ENCODE measurements at places on chromosomes 2 and 18.

DNA sequence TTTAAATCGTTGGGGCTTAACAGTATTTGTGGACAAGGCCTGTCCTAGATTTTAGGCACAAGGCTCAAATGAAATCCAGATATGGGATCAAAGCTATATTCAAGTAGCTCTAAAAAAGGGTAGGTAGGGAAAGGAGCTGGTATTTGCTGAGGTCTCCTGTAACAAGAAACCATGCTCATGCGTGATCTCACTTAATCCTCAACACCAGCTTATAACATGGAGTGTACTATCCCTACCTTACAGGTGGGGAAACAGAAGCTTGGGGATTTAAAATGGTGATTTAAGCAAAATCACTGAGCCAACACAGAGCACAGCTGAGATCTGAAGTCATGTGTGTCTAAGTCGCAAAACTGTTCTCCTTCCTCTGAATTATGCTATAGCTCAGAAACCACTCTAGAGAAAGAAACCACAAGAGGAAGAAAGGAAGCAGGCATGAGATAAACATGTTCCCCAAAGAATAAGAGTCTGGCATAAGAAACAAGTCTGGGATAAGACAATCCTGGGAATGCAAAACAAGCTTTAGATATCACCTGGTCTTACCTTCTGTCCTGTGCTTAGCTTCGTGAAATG, 43.1 kb downstream of the CYRIA start:
- DNase-seq: no peak

DNA sequence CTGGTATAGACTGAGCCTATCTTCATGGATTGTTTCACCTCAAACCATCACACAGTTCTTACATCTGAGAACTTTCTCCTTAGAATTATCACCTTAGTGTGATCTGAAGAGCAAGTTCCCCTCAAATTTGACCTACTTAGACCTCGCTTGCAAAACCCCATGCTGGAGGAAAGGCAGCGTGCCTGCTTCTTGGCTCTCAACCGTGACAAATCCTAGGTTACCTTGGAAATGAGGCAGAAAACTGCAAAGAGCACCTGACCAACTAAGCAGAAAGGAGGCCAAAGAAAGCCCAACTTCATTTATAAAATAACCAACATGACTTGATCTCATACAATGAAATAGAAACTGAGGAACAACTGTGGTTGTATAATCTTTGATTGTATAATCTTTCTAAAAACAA, 146.4 kb downstream of the RAB3GAP1 start:
- no peak for DNase-seq

- DNase-seq: no peak
Measured at GRCh38 chr2:7089284-7089683, 172.1 kb downstream of the RNF144A start.

DNA sequence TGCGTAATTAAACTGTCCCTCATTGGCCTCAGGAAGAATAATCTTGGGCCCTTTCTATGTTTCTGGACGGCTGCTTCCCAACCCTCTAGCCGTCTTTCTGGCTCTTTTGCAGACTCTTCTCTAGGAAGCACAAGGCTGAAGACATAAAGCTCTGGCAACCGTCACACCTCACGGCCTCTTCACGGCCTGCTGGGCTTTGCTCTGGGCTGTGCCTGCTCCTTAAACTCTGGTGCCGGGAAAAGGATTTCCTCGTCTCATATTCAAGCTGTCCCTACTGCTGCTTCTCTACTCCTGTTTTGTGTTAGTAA, 36.0 kb upstream of the WIPF1 start:
- DNase-seq: no peak

GRCh38 chr2:232518844-232519243, 1.3 kb upstream of the PRSS56 start:
- DNase-seq: no peak

- DNase-seq: no peak
Measured at GRCh38 chr2:98295275-98295674, 51.0 kb upstream of the CNGA3 start.

GRCh38 chr2:208541989-208542464, 135.4 kb downstream of the PTH2R start:
- DNase-seq: no peak

DNA sequence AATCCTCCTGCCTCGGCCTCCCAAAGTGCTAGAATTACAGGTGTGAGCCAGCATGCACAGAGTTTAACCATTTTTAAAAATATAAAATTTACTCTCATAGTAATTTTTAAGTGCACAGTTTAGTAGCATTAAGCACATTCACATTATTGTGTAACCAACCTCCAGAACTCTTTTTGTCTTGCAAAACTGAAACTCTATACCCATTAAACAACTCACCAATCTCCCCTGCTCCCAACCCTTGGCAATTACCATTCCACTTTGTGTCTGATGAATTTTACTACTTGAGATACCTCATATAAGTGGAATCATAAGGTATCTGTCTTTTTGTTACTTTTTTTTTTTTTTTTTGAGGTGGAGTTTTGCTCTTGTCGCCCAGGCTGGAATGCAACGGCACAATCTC, 112.5 kb downstream of the BMPR2 start:
- no peak for DNase-seq

DNA sequence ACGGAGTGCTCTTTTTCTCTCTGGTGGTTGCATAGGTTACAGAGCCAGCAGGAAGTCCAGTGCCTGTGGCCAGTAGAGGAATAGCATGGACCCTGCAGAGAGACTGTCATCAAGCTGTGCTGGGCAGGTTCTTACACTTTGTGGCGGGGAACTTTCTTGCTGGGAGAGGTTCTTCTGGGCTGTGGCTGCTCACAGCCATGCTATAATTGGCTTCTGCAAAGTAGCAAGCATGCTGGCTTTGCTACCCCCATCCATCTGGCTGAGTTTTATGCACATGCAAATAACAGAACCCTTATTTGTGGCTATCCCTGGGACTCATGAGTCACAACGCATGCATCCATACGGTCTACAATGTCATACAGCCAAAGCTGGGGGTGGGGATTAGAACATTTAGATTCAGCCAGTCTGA, 68.9 kb downstream of the PLCL1 start:
- peak; percentile 54 for DNase-seq

- DNase-seq: peak; percentile 40
Measured at GRCh38 chr2:204024503-204024902, 87.9 kb downstream of the ICOS start.

- DNase-seq: no peak
Measured at GRCh38 chr2:3959372-3959771, 256.0 kb downstream of the DCDC2C start.

- no peak for DNase-seq
Measured at GRCh38 chr2:20584045-20584398, 66.9 kb downstream of the HS1BP3 start.

DNA sequence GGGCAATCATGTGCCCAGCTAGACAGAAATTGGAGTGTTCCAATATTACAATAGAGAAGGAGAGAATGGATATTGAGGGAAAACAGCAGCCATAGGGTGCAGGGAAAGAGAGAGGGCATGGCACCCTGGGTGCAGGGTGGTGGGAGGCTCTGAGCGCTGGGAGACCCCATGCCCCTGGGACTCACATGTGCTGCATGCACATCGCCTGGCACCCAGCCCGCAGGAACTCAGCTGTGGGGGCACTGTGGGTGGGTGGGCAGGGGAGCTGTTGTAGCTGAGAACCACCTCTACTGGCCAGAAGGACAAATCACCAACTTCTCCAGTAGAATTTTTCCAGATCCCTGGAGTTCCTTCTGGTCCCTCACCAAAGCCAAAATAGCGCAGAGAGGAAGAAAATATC, 7.2 kb upstream of the NEURL3 start:
- DNase-seq: no peak

- DNase-seq: no peak
Measured at GRCh38 chr2:239127513-239127912, 273.3 kb downstream of the HDAC4 start.

- no peak for DNase-seq
Measured at GRCh38 chr18:76416911-76417310, 78.1 kb downstream of the ZNF516 start.

- DNase-seq: no peak
Measured at GRCh38 chr18:23943104-23943503, 71.5 kb upstream of the TTC39C start.

DNA sequence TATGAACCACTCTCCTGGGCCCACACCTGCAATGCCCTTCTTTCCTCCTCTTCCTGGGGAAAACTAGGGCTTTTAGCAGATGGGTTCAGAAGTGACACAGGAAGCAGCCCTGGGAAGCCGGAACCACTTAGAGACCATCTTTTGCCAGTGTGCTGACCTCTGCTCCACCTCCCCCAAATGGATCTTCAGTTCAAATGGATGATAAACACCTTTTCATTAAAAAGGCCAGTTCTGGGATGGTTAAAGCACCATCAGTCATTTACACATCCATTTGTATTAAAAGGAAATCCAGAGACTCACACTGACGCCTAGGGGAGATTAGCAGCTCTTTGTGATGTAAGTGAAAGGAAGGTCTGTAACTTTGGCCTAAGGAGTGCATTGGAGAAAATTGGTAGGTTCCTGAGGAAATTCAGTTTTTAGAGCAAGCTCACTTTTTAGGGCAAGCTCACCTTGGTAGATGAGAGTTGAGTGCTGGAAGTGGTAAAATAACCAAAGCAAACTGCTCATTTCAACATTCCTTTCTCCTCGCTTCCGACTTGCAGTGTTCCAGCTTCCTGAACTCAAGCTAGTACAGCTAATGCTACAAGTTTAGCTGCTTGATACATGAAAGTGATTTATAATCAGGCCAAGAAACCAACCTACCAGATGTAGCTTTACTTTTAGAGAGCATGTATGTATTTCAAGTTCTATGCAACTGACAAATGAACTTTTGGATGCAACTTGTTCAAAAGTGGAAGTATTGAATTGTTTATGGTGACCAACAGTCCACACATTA, 47.7 kb downstream of the ACTR2 start:
- DNase-seq: no peak

DNA sequence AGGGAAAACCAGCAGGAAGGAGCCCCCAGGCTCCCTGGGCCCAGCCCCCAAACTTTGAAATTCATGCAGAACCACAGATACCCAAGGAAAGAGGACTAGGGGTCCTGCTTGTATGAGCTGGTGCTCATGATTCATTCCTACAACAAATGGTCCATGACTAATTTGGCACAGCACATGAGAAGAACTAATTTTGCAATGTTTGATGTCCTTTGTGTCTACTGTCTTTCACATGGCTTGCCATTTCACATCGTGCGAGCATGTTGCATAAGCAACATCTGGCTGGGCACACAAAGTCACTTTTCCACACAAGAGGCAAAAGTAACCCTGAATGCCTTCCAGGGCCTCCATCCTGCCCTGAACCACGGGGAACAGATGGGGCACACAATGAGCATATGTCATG, 149.6 kb upstream of the APCDD1 start:
- no peak for DNase-seq

DNA sequence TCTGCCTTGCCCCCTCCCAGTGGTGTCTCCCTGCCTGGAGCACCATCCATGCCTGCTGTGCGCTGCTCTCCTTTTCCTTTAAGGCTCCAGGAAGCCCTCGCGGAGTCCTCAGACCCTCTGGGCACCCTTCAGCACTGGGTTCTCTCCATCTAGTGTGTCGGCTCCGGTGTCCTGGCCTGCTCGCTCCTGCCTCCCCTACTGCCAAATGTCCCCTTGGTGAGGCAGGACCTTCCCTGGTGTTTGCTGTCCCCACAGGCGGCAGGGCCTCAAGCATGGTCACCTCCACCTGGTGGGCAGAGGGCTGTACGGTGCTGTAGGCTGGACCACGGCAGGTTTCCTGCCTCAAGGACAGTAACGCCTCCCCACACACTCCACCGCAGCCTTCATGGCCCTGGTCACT, 90.2 kb downstream of the DGKD start:
- peak; percentile 42 for DNase-seq

GRCh38 chr2:232835687-232836208, 34.3 kb upstream of the SNORC start:
- no peak for DNase-seq

GRCh38 chr2:215361211-215361875, 49.5 kb downstream of the ATIC start:
- DNase-seq: no peak

DNA sequence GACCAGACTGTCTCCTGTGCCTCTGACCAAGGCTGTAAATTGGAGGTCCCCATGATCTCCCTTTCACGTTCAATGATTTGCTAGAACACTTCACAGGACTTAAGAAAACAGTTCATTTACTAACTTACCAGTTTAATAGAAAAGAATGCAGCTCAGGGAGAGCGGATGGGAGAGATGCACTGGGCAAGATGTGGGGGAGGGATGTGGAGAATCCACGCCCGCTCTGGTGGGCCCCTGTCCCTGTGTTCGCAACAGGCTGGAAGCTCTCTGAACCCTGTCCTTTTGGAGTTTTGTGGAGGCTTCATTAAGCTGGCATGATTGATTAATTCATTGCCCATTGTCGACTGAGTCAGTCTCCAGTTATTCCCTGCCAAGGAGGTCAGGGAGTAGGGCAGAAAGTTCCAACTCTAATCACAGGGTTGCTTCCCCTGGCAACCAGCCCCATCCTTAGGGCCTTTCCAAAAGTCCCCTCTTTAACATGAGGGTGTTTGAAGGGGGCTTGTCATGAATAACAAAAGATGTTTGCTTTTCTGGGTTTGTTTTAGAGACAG, 257.1 kb downstream of the ACKR3 start:
- no peak for DNase-seq

GRCh38 chr18:11751341-11752115, 62.5 kb downstream of the GNAL start:
- DNase-seq: no peak

DNA sequence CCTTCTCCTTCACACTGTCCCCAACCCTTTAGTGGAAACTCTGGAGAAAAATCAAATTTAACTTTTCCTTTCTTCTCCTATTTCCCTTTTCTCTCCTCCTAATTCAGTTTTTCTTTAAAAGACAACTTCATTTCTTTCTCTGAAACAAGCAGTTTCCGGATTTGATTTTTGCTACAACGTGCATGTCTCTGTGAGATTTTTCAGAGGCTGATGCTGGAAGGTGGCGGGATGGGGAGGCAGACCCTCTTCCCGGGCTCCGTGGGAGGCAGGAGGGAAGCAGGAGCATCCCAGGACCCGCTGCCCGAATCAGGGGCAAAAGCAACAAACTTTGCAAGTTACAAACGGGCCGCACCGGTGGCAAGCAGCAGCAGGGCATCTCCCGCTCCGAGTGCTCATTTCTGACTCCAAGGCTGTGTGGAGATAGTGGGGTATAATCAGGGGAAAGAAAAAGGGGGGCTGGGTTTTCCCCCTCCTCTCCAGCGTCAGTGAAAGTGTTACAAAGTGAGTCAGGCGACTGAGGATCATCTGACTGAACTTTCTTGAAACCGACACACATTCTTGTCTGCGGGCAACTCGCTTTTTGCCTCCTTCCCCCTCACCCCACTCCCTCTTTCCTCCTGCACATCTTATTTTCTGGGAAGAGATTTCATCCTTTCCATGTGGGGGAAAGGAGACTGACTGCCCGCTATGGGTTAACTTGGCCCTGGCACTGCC, 6.4 kb downstream of the ZEB2 start:
- no peak for DNase-seq

- DNase-seq: no peak
Measured at GRCh38 chr2:42098571-42099437, 51.0 kb downstream of the PKDCC start.

- DNase-seq: no peak
Measured at GRCh38 chr2:238879043-238879442, 31.2 kb downstream of the TWIST2 start.
